ENCODE measurements at places on chromosomes 6 and 20. TPM values are rescaled to one million over a fixed set of nuclear protein-coding genes. Genes with fewer than 3 reads are reported as not detected.
A peak's percentile ranks its signal among the peaks of the same experiment; 100 is the strongest.

Gene BMP6
- 7.5 TPM for total RNA-seq

Gene TCFL5
- 8.6 TPM for total RNA-seq

Gene RSPO4
- 7.4 TPM for total RNA-seq

Gene PTCRA
- 0.37 TPM for total RNA-seq

Gene CENPB
- 35.9 TPM for total RNA-seq

GRCh38 chr6:150589852-150590251 is 9.8 kb upstream of the PLEKHG1 start:
- no peak overlapping the region for H3K4me3 ChIP-seq
- peaks cover 14% of the 10 kb centered on the region for H3K27me3 ChIP-seq
- no peaks in the 10 kb centered on the region for H3K36me3 ChIP-seq
- H3K27ac ChIP-seq = no peak overlapping the region

- H3K4me1 ChIP-seq = no peaks in the 10 kb centered on the region
- DNase-seq = peak; percentile 55
- H3K27me3 ChIP-seq = no peaks in the 10 kb centered on the region
- H3K36me3 ChIP-seq = no peaks in the 10 kb centered on the region
Observed at GRCh38 chr6:128725271-128726233, 157.4 kb upstream of the LAMA2 start.

DNA sequence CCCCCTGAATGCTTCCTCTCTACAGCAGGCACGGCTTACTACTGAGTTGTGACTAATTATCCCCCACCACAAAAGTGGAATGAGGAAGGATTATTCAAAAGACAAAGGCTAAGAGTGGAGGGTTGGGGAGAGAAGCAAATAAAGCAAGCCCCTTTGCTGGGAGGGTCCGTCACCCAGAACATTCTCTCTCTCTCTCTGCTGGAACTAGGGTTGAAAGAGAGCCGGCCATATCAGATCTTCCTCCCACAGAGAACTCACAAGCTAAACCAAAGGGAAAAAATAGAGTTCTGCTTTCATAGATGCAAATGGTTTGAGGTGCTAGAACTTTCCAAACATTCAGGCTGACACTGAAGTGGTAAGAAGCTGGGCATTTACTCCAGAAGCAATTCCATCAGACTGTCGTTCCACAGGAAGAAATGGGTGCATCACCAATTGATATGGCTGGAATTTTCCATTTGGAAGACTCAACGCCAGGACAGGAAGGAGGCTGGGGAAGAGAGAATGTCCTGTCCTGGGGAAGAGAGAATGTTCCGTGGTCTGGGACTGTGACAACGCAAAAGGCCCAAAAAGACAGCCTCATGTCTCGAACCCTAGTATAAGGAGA is 7.9 kb downstream of the ZMYND8 start:
- H3K36me3 ChIP-seq = peaks cover 5% of the 10 kb centered on the region
- H3K27ac ChIP-seq = peak overlapping the region; percentile 17
- no peak overlapping the region for H3K4me3 ChIP-seq
- H3K27me3 ChIP-seq = no peaks in the 10 kb centered on the region
- H3K4me1 ChIP-seq = peaks cover 36% of the 10 kb centered on the region

- no peaks in the 10 kb centered on the region for H3K27me3 ChIP-seq
- no peaks in the 10 kb centered on the region for H3K36me3 ChIP-seq
- H3K4me1 ChIP-seq = peaks cover 3% of the 10 kb centered on the region
- DNase-seq = no peak
- H3K27ac ChIP-seq = peak overlapping the region; percentile 34
- H3K4me3 ChIP-seq = no peak overlapping the region
Observed at GRCh38 chr6:41518118-41518517, 28.1 kb upstream of the FOXP4 start.

- DNase-seq = no peak
- H3K4me3 ChIP-seq = no peak overlapping the region
- H3K27me3 ChIP-seq = no peaks in the 10 kb centered on the region
- no peaks in the 10 kb centered on the region for H3K36me3 ChIP-seq
Observed at GRCh38 chr20:50804437-50805348, 9.8 kb downstream of the BCAS4 start.

- no peaks in the 10 kb centered on the region for H3K27me3 ChIP-seq
- peak; percentile 53 for DNase-seq
- no peaks in the 10 kb centered on the region for H3K4me1 ChIP-seq
- H3K4me3 ChIP-seq = no peak overlapping the region
- no peak overlapping the region for H3K27ac ChIP-seq
Observed at GRCh38 chr20:9119776-9120175, 50.9 kb downstream of the PLCB4 start.

DNA sequence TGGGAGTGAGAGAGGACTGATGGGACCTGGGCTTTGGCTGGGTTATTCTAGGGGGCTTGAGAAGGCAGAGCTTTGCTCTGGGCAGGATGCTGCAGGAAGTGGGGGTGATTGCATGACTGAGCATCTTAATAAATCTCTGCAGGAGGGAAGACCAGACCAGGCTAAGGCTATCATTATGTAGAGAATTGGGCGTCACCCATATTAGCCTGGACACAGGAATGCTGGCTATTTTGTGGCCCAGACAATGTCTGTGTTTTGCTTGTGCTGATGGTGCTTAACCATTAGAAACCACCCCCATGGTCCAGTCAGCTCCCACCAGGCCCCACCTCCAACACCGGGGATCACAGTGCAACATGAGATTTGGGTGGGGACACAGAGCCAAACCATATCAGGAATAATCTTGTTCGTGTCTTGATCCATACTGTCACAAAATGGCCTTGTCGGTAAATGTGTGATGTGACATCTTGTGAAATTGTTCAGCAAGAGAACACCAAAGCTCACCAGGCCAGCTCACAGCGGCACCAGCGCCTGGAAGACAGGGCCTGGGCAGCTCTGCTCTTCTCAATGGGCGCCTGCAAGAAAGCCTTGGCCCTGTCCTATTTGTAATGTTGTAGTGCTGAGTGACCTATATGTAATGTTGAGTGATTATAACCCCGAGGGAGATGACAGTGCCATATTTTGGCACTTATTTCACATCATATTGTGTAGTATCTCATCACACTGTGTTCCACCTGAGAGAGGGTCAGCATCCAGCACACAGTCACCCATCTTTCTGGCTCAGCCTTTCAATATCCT is 211.8 kb downstream of the QKI start:
- H3K27me3 ChIP-seq = peaks cover 5% of the 10 kb centered on the region
- H3K4me1 ChIP-seq = no peaks in the 10 kb centered on the region
- H3K4me3 ChIP-seq = no peak overlapping the region
- no peak for DNase-seq
- H3K27ac ChIP-seq = no peak overlapping the region

GRCh38 chr6:39298061-39298460 is 16.2 kb downstream of the KCNK17 start:
- DNase-seq = no peak
- H3K4me1 ChIP-seq = peaks cover 22% of the 10 kb centered on the region
- H3K4me3 ChIP-seq = no peak overlapping the region
- H3K27me3 ChIP-seq = no peaks in the 10 kb centered on the region
- H3K36me3 ChIP-seq = no peaks in the 10 kb centered on the region

DNA sequence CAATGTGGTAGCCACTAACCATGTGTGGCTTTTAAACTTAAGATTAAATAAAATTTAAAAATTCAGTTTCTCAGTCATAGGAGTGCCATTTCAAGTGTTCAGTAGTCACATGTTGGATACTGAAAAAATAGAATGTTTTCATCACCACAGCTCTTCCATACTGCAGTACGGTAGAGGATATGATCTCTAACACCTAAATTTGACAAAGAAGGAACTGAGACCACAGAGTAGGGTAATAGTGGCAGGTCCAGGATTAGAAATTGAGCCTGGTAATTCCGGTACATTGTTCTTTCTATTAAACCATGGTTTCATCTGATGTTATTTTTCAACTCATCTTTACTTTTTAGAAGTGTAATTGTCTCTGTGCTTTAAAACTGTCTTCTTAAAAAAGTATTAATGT is 104.0 kb downstream of the CD2AP start:
- no peak overlapping the region for H3K4me3 ChIP-seq
- no peaks in the 10 kb centered on the region for H3K27me3 ChIP-seq
- H3K27ac ChIP-seq = no peak overlapping the region
- no peak for DNase-seq
- H3K36me3 ChIP-seq = peaks cover 7% of the 10 kb centered on the region

- no peaks in the 10 kb centered on the region for H3K27me3 ChIP-seq
- no peak overlapping the region for H3K4me3 ChIP-seq
- H3K36me3 ChIP-seq = no peaks in the 10 kb centered on the region
- H3K4me1 ChIP-seq = no peaks in the 10 kb centered on the region
Observed at GRCh38 chr6:5860849-5861248, 145.9 kb downstream of the NRN1 start.

DNA sequence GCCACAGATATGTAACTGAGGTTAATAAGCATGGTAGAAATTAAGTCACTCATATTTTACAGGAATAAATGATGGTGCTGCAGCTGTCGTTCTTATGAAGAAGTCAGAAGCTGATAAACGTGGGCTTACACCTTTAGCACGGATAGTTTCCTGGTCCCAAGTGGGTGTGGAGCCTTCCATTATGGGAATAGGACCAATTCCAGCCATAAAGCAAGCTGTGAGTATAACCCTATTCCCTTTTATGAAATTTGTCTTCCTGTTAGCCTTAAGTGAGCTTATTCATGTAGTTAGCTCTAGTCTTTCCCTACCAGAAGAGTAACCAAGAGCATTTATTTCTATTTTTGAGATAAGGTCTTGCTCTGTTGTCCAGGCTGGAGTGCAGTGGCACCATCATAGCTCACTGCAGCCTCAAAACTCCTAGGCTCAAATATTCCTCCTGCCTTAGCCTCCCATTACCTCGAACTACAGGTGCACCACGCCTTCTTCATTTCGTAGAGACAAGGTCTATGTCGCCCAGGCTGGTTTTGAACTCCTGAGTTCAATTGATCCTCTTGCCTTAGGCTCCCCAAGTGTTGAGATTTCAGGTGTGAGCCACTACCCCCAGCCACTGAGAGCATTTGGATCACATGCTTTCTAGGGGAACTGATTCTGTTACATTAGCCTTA is 12.0 kb downstream of the TCP1 start:
- H3K4me3 ChIP-seq = no peak overlapping the region
- H3K4me1 ChIP-seq = no peaks in the 10 kb centered on the region
- no peaks in the 10 kb centered on the region for H3K27me3 ChIP-seq
- H3K36me3 ChIP-seq = peaks cover 10% of the 10 kb centered on the region
- DNase-seq = no peak

DNA sequence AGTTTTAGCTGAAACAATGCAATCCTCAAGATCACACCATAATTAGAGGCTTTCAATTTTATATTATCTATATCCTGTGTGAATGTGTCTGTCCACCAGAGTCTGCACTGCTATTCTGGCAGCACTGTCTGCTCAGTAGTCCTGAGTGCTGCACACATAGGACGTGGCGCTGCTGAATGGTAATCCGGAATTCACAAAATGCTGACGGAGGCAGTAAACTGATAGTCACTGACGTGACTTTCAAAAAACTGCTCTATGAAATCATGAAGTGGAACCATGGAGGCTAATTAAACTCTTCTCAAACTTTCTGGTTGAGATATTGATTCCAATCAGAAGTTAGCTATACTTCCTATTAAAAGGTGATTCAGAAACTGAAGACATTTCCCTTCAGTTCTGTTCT is 190.8 kb upstream of the NOX3 start:
- H3K27ac ChIP-seq = no peak overlapping the region
- peak; percentile 73 for DNase-seq
- no peak overlapping the region for H3K4me3 ChIP-seq
- H3K36me3 ChIP-seq = no peaks in the 10 kb centered on the region
